ENCODE measurements at places on chromosomes 11 and 22.

DNA sequence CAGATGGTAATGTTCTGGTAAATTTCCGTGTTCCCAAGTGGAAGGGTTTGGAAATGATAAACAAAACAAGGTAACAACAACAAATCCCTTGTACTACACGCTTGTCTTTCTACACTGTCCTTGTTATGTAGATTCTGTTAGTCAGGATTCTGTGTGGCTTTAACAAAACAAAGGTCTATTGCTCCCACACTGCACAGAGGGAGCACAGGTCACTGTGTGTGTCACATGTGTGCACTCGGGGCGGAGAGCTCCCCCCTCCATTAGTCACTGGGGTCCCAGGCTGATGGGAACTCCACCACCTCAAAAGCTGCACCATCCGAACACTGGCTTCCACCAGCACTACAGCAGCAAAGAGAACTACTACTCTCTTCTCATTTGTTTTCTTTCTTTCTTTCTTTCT is 227.9 kb downstream of the NTM start:
- no peak for DNase-seq

- no peak for DNase-seq
These were observed 28.1 kb upstream of the SCARF2 start for GRCh38 chr22:20465759-20466077.

DNA sequence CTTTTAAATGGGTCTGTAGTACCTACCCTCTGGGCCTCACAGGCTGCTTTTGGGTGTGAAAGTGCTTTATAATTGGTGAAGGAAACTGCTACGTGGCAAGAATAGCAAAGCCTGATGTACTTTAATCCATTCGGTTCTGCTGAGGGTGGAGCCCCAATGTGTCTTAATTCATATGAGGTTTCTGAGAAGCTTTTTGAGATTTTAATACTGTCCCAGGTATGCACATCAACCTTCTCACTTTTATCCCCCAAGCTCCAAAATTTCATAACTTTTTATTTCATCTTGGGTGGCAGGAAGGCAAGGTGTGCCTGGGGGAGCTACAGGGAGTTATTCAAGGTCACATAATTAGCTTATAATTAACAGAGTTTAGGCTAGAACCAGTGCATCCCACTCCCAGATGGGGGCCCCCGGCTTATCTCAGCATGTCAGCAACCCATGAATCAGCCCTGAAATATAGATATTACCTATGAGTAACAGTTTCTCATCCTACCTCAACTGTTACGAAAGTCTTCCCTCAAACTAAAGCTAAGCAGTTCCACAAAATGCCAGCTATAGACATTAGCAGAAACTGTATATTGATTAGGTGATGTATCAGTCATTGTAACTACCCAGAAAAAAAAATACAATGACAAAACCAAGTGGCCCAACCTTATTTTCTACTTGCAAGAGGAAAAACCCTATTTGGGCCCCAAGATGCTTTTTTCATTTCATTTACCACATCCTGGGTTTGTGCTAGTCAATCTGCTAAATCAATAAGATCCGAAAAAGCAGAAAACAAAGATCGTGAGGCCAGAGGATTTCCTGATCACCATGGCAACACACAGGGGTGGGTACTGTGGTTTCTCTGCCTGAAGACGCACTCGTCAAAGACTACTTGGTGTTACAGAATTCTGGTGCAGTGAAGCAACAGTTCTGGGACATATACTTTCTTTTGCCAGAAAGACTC is 26.7 kb downstream of the CD44 start:
- no peak for DNase-seq

- DNase-seq, result no peak
These were observed 156.9 kb downstream of the DBX1 start for GRCh38 chr11:20003351-20003750.

- DNase-seq, result no peak
These were observed 696.2 kb upstream of the TENM4 start for GRCh38 chr11:80136991-80137390.

- no peak for DNase-seq
These were observed 88.2 kb upstream of the SEPTIN5 start for GRCh38 chr22:19626042-19626587.

GRCh38 chr22:38257650-38258250 is 15.1 kb downstream of the TMEM184B start:
- DNase-seq, result no peak

DNA sequence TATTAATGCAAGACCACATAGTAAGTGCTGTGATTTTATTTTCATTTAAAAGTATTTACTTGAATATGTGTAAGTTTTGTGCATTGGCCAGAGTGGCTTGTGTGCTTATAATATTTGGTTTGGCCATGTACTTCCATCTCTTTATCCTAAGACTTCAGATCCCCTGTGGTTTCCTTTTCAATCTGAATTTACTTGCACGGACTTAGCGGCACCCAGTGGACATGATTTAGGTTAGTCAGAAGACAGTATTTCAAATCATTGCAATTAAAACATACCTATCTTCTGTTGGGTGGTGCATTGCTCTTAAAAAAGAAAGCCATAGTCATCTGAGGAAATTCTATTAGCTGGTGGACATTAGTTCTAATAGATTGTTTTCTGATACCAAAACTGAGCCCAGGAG is 30.7 kb downstream of the PIWIL4 start:
- no peak for DNase-seq

GRCh38 chr22:25630447-25630846 is 66.0 kb downstream of the GRK3 start:
- DNase-seq, result no peak

- no peak for DNase-seq
These were observed 733.0 kb upstream of the KIRREL3 start for GRCh38 chr11:127733552-127733951.

- no peak for DNase-seq
These were observed 20.4 kb downstream of the P2RX3 start for GRCh38 chr11:57358543-57358961.

GRCh38 chr11:69361048-69361447 is 67.1 kb downstream of the MYEOV start:
- DNase-seq, result peak; percentile 42

- peak; percentile 14 for DNase-seq
These were observed 27.4 kb downstream of the SCUBE1 start for GRCh38 chr22:43315687-43316217.

DNA sequence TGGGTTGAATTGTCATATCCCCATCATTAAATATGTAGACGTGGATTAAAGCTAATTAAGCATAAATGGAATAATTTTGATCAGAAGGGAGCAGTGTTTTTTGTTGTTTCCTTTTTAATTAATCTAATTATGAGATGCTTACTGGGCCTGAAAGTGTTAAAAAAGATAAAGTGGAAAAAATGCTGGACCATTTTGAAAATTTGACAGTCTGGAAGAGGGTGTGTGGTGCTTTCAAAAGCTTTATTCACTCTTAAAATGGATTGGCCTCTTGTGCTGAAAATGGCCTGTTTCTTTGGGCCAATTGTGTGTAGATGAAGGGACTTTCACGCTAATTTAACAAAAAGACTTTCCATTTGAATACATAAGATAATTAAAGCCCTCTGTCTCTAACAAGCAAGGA is 1.8 kb downstream of the TNRC6B start:
- DNase-seq, result no peak

DNA sequence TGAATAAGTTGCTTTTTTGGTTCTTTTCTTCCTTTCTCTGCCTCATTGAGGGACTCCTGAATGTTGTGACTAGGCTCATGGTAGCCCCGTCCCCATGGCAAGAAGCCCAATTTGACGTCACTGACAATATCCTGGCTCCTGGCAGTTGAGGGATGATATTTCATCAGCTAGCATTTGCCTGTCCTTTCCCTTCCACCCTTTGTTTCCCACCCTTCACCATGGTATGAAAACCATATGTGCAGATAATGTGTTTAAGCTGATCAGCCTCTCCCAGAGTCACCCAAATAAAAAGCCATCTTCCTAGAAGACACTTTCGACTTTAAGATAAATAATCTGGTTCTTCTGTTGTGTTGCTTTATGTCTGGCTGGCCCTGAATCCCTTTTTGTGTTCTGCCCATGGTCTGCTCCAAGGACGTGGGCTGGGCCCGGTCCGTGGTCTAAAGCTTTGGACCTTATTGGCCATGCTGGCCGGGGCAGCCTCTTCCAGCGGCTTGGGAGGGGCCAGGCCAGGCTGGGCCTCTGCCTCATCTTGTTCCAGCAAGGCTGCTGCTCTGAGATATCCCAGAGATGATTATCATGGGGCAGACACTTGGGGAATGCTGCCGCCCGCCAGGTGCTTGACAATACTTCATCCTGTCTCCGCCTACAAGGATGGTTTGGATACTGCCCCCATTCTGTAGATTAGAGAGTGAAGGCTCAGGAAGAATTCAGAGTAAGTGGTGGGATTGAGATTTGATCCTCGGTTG is 5.1 kb downstream of the TSPAN18 start:
- no peak for DNase-seq

GRCh38 chr11:63769042-63769713 is 603 bp upstream of the ZFTA start:
- DNase-seq, result no peak

DNA sequence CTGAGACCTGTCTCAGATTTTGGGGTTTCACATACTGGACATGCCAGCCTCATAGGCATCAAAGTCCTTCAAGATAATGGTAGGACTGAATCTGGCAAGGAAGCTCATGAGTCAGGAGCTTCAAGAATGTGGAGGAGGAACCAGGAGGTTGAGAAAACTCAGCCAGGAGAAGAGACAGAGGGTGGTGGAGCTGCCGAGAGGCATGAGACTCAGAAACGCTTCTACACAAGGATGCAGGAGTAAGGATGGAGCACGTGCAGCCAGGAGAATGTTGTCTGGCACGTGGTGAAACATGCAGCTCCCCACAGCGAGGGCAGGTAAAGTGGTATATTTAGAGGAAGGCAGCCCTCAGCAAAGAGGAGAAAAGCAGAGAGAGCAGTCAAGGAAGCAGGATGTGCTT is 148.7 kb upstream of the ISX start:
- no peak for DNase-seq

- no peak for DNase-seq
These were observed 18.4 kb upstream of the CABP7 start for GRCh38 chr22:29701155-29701999.

- no peak for DNase-seq
These were observed 59.3 kb downstream of the STIM1 start for GRCh38 chr11:3914805-3915204.

- no peak for DNase-seq
These were observed 605.0 kb upstream of the RAG2 start for GRCh38 chr11:37203006-37203405.

GRCh38 chr11:1457326-1457680 is 29.3 kb downstream of the MOB2 start:
- DNase-seq, result no peak

DNA sequence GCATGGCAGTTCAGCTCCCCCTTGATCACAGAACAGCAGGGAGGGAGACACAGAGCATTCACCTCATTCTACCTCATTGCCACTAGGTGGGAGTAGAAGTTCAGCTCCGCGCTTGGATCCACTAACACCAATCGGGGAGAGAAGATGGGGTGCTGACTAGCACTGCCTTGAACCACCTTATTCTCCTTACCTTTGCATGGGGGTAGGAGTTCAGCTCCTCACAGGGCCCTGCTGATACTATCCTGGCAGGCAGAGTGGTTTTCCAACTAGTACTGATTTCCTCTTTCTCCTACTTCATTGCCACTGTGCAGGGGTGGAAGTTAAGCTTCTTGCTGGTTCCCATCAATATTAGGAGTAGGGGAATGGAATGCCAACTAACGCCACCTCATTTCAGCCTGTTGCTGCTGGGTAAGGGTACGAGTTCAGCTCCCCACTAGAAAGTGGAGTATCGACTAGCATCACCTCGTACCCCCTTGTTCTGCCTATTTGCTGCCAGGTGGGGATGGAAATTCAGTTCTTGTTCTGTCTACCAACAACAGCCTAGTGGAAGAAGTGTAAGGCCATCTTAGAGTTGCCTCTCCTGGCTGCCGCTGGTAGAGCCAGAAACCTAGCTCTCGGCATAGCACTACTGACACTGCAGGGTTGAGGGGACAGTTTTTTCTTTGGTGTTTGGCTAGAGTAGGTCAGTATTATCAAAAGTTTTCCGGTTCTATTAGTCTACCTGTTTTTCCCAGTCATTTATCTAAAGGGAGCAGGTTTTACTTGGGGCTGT is 550.9 kb upstream of the CCDC90B start:
- DNase-seq, result peak; percentile 4

DNA sequence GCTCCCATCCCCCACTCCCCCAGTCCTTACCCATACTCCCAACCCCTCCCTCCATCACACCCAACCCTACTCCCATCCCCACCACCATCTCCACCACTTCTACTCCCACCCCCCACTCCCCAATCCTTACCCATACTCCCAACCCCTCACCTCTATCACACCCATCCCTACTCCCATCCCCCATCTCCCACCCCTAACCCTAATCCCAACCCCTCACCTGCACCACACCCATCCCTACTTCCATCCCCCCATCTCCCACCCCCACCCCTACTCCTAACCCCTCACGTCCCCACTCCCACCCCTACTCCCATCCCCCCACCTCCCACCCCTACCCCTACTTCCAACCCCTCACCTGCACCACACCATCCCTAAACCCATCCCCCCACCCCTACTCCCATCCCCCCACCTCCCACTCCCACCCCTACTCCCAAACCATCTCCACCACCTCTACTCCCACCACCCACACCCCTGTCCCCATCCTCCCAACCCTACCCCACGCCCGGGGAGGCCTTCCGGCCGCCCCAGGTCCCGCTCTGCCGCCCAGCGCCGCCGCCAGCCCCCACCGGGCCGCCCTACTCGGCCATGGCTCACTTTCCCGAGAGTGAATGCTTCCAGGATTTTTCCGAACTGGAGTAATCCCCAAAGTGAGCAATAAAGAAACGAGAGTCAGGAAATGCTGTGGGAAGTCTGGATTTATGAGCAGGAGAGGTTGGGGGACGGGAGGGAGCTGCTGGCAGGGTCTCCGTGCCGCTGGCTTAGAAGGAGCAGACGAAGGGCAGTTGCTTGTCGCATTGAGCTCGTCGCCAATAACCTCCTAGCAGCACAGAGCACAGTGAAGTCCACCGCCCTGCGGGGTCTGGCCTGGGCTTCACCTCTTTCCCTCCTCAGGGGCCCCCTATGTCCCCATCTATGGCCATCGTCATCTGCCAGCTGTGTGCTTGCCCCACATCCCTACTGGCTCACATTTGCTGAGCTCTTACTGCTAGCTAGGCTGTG is 4.6 kb downstream of the PRG3 start:
- DNase-seq, result no peak

DNA sequence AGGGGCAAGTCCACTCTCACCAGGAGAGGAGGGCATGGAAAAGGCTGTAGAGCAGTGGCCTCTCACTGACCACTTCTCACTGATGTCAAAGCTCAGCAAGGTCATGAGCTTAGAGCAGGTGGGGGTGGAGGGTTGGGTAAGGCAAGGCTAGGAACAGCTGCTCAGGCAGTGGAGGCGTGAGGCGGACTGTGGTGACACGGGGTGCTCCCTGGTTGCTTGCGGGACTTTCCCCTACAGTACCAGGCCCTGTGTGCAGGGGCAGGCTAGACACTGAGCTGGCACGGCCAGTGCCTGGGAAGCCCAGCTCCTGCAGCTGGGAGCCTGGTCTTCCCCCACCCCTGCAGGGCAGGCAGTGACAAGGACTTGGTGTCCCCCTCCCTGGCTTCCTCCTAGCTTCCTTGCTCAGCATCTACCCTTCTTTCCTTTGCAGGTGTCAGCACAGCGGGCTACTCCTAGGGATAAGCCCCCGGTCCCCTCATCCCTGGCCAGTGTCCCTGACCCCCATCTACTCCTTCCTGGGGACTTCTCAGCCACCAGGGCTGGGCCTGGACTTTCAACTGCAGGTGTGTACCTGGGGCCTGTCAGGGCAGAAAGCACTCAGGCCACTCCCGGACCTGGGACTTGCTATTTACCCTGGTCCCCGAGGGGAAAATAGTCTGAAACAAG is 45.6 kb downstream of the PISD start:
- DNase-seq, result no peak
